D341Med (cell line): ENCODE measurements at places on chromosomes 6 and 20.
A peak's percentile ranks its signal among the peaks of the same experiment; 100 is the strongest.

- DNase-seq: no peak
Measured at GRCh38 chr20:36063916-36064657, 90.5 kb upstream of the EPB41L1 start.

GRCh38 chr6:111586554-111586953 is 19.1 kb downstream of the TRAF3IP2 start:
- DNase-seq: no peak

DNA sequence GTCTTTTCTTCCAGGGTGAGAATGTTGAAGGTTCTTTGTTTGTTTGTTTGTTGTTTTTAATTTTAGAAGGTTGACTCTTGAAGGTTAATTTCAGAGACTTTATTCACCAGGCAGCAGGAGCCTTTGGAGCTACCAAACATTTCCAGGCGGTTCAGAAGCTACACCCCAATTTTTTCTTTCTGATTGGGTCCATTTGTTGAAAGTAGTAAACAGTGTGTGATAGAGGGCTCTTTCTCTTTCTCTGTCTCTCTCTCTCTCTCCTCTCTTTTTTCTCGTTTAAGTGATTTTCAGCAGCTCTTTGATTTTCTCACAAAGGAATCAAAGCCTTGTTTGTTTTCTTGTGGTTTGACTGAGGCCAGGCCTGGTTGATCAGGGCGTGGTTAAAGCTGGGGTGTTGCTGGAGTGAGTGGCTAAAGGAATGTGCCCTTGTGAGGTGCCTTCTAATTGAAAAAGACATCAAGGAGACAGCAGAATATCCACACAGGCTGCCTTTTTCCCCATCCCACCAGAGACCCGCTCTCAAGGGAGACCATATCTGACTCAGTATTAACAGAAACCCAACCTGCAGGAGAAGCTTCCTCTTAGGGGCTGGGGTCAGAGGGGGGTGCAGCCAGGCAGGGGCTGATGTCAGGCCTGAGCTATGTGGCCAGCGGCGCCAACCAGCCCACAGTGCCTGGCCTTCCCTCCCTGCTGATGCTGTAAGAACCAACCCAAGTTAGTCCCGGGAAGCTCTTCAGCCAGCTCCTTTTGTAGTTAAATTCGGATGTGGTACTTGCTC is 40.4 kb upstream of the NAA20 start:
- DNase-seq: no peak

- no peak for DNase-seq
Measured at GRCh38 chr6:160974304-160974771, 17.2 kb upstream of the MAP3K4 start.

DNA sequence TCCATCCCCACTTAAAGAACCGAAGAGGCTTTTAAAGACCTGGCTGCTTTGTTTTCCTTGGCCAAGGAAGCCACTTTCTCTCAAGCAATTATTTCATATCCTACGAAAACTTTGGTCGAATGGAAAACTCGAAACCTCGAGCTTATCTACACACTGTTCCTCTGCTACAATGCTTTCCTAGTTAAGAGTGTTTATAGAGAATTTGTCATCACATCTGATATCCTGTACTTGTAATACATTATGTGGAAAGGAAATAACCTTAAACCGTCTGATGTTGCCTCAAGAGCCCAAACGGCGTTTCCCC is 28.1 kb downstream of the TFAP2B start:
- no peak for DNase-seq

DNA sequence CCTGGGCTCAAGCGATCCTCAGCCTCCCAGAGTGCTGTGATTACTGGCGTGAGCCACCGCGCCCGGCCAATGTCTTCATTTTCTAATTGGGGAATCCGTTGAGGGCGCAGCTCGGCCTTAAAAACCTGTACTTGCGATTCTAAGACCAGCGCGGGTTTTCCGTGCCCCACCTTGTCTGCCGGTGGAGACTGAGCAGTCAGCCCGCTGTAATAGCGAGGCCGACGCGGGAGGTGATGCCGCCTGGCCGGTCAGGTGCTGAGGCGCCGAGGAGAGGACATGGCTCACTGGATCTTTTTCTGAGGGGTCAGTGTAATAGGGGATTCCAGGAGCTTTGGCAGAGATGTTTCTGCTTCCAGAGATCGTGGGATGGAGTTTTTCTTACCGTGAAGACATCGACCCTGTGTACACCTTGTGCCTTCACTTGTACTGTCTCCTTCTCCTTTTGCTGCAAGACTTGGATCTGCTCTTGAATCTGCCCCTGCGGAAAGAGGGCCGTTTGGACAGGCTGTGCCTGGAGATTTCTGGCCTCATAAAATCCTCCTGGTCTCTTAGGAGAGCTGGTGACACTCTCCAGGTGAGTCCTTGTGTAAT is 1.5 kb downstream of the TRIM31 start:
- no peak for DNase-seq

- no peak for DNase-seq
Measured at GRCh38 chr20:51059862-51060261, 37.0 kb upstream of the KCNG1 start.

DNA sequence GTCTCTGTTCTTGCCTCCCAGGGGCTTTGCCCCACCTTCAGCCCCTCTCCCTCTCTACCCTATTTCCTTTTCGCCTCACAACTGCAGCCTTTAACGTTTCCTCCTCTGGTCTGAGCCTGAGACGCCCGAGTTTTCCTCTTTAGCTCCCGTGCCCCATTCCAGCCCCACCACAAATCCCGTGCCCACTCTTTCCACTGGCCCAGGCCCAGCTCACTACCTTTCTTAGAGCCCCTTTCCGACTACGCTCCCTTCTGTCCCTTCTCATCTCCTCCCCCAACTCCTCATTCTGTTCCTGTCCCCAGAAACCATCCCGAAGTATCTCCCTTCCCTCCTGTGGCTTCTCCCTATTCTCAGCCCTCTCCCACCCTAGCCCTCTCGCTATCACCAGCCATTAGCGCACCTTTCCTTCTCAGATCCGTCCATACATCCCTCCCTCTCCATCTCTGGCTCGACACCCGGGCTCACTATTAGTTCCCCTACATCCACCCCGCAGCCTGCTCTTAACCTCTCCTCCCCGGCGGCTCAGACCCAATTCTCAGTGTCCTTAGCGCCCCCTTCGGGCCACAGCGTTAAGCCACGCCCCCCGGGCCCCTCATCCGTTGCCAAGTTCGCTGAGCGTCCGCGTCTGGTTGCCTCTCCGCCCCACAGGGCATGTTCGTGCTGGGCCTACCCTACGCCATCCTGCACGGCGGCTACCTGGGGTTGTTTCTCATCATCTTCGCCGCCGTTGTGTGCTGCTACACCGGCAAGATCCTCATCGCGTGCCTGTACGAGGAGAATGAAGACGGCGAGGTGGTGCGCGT is 2.7 kb downstream of the SLC32A1 start:
- peak; percentile 64 for DNase-seq

GRCh38 chr6:26336355-26337198 is 28.4 kb upstream of the BTN3A2 start:
- no peak for DNase-seq

GRCh38 chr6:22622351-22622750 is 53.0 kb downstream of the HDGFL1 start:
- DNase-seq: no peak

- DNase-seq: no peak
Measured at GRCh38 chr20:46631874-46632446, 19.3 kb downstream of the SLC13A3 start.

- DNase-seq: no peak
Measured at GRCh38 chr6:4612636-4613171, 163.5 kb upstream of the CDYL start.

DNA sequence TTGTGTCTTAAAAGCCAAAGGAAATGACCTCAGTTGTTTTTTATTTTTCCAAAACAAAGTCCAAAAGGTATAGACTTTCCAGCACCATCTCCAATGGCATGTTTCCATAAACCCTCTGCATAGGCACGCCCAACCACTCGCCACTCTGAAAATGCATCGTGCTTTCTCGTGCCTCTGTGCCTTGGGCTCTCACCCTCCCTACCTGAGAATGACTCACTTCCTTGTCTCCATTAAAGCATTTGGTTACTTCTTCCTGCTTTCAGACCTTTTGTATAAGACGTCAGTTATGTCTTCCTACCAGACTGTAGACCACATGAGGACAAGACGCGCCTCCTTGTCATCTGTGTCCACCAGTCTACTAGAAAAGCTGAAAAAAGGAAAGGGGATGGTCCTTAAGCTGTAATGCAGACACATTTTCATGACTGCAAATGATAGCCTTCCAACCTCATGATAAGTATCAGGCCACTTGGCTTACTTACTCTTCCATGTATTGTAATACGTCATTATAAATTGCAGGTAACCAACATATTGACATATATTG is 61.2 kb upstream of the CDYL start:
- no peak for DNase-seq

DNA sequence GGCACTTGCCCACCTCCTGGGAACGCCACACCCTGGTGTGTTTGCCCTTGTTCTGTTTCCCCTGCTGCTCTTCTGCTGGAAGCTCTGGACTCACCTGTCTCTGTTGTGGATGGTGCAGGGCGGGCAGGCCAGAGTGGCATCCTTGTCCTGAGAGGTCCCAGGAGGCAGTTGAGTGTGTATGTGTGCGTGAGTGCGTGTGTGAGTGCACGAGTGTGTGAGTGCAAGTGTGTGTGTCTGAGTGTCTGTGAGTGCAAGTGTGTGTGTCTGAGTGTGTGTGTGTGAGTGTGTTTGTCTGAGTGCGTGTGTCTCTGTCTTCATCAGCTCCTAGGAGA is 12.2 kb downstream of the IGF2R start:
- DNase-seq: no peak

- no peak for DNase-seq
Measured at GRCh38 chr6:134577998-134578397, 260.1 kb upstream of the SGK1 start.

GRCh38 chr20:9397928-9398327 is 116.5 kb upstream of the LAMP5 start:
- no peak for DNase-seq

DNA sequence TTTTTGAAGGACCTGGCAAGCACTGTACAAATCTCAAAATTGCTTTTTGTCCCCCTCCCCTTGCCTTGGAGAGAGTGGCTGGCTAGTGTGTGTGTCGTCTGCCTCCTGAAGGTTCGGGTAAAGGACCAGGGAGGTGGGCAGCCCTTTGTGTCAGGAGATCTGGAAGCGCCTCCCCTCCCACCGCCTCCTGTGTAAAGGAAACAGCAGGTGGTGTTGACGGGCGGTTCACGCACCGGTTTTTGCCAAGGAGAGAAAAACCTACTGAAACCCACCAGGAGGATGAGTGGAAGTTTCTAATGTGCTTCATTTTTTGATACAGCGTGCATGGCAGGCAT is 1.2 kb downstream of the ENTPD6 start:
- no peak for DNase-seq

GRCh38 chr6:69881322-69882151 is 15.2 kb downstream of the COL19A1 start:
- no peak for DNase-seq

DNA sequence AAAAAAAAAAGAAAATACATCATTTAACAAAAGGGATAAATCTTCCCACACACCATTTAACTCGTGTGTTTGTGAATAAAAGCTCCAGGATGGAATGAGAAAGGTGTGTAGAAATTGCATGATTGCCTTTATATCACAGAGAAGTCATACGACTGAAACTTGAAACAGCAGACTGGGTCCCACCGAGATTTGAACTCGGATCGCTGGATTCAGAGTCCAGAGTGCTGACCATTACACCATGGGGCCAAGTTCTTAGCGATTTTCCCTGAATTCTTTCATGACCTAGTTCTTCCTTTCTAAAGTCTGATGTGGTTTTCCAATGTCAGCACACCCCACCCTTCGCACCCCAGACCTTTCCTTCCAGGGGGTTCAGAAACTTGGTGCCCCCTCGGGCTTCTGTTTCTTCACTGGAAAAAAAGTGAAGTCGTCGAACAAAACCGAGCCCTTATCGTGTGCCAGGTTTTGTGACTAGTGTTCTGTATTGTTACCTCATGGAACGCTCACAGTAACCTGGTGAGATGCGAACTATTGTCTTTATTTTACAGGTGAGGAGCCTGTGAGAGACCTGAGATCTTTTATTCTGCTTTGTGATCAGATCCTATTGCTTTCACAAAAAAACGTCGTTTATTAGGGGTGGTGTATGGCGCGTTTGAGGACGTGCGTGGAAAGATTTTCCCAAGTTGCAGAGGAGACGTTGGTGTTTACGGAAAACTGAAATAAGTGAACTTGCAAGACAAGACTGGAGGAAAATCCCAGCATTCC is 120.8 kb downstream of the OR2B2 start:
- peak; percentile 59 for DNase-seq

DNA sequence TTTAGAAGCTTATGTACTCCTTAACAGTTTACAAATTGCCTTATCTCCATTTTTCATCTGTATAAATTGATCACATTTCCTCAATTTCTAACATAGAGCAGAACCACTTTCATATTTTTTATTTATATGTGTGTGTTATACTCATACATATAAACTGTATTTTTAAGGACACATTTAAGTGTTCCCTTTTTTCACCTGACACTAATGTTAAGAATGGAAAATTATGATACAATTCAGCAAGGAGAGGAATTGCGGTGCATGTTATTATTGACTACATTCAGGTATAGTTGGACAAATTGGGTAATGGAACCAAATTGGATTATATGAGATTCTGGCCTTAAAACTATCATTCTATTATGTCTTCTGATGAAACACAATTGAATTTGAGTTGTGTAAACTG is 479.1 kb upstream of the FLRT3 start:
- DNase-seq: no peak

DNA sequence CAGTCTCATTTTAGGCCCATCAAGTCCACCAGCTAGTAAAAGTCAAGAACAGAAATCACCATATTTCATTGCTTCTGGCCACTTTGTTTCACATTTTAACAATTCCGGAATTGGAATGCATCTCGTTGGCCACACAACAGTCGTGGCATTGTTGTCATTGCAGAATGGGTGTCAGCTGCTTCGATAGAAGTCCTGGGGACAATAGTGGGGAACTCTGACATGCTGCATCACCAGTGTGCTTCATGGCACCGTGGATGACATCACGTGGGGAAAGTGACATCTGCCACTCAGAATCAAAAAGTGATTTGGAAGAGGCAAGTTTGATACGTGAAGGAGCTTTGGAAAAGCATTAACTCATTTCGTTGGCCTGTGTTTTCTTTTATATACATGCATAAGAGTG is 43.8 kb upstream of the XRN2 start:
- DNase-seq: no peak
